ENCODE measurements at places on chromosomes 5 and 9. TPM values are rescaled to one million over a fixed set of nuclear protein-coding genes. Genes with fewer than 3 reads are reported as not detected.

The ZDHHC11B gene
- total RNA-seq, result 13.4 TPM

The SLC25A2 gene
- not detected for total RNA-seq

- no peak for DNase-seq
These were observed 213.5 kb upstream of the MVB12B start for GRCh38 chr9:126113176-126113575.

The HDHD3 gene
- total RNA-seq, result 8.9 TPM

DNA sequence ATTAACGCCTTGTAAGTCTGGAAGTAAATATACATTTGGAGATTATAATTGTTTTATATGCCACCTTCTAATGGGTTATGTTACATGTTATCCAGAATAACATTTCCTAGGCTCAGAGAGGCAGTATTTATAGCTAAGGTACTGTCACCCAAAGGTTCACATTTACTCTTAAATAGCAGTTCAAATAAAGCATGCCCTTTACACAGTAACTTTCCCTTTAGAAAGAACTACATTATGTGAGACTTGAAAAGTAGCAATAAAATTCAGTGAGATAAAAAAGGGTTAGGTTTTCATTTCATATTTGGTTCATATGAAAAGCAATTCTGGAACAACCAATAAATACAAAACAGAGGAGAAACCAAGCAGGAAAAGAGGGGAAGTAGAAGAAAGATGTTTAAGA lies 35.1 kb downstream of the SKIC3 start:
- no peak for DNase-seq

The PAEP gene
- not detected for total RNA-seq

DNA sequence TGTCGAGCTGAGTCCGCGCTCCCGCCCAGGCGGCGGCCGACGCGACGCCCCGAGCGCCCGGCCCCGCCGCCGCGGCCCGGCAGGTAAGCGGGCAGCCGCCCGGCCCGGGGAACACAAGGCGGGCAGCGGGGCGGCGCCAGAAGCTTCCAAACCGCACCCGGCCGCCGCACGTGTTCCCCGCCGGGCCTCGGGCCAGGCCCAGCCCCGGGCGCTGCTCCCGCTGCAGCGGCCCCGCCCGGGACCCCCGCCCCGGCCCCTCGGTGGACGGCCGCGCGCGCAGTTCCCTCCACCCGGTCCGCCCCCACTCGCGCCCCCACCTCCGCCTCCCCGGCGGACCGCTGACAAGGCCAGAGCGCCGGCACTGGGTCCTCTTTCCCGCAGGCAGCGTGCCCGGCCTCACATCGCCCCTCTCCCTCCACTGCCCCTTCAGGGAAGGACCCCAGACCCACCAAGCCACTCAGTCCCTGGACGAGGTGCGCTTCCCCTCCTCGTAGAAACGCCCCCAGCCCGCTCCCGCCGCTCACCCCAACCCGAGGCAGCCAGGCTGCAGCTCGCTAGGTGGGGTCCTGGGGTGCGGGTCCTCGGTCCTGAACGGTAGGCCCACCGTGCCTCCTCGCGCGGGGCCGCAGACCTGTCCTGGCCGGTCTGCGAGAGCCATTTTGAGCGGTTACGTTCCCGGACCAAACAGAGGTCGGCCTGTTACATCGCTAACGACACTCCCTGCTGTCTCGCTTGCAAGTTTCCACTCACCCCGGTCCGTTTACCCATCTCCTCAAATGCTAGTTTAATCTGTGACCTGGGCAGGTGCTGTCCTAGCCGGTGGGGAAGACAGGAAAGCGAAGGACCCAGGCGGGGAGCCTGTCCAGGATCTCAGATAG lies 475 bp downstream of the WDR5 start:
- DNase-seq, result no peak

The SH2D3C gene
- total RNA-seq, result 18.2 TPM

The ITK gene
- 0.36 TPM for total RNA-seq

GRCh38 chr5:103487218-103487617 lies 75.4 kb downstream of the NUDT12 start:
- no peak for DNase-seq

GRCh38 chr9:76539180-76539579 lies 80.2 kb downstream of the GCNT1 start:
- DNase-seq, result no peak

DNA sequence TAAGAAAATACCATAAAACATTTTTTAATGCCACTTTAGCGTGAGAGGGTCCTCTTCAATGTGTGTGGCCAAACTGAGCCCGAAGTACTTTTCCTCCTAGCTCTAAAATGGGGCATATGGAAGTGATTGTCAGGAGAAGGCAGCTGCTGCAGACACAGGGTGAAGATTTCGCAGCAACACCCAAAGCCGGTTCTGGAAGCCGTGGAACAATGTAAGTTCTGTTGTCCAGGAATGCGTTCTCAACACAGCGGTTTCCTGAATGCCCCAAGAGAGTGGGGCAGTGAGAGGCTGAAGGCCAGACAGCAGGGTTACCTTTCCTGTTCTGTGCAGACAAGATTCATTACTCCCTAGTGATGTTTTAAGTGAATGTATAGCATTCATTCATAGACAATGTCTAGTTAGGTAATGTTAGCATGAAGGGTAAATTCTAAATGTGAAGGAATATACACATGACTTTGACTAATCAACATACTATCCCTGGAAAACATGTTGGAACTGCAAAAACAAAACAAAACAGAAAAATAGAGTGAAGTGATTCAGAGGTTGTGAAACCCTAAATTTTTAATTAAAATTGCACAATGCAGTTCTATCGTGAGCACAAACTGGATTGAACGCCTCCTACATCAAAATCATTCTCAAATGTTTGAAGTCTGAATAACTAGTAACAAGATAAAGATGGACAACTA lies 197.0 kb upstream of the SEMA6A start:
- DNase-seq, result peak; percentile 14

DNA sequence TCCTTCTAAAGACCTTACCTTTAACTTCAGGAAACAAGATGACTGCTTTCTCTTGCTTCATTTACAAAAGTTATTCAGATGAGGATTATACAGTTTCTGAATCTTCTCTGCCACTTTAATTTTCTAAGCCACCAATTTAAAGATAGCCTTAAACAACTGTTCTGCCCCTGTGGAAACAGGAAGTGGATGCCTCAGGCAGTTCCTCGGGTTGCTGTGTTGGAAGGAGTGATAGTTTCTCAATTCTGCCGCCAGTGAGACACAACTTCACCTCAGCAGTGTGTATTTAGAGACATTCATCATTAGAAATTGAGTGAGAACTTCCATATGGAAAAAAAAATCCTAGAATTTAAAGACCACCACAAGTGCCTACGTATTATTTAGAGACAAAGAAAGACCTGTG lies 475.1 kb upstream of the WWC1 start:
- no peak for DNase-seq

GRCh38 chr5:38734353-38734752 lies 111.5 kb upstream of the OSMR start:
- no peak for DNase-seq

DNA sequence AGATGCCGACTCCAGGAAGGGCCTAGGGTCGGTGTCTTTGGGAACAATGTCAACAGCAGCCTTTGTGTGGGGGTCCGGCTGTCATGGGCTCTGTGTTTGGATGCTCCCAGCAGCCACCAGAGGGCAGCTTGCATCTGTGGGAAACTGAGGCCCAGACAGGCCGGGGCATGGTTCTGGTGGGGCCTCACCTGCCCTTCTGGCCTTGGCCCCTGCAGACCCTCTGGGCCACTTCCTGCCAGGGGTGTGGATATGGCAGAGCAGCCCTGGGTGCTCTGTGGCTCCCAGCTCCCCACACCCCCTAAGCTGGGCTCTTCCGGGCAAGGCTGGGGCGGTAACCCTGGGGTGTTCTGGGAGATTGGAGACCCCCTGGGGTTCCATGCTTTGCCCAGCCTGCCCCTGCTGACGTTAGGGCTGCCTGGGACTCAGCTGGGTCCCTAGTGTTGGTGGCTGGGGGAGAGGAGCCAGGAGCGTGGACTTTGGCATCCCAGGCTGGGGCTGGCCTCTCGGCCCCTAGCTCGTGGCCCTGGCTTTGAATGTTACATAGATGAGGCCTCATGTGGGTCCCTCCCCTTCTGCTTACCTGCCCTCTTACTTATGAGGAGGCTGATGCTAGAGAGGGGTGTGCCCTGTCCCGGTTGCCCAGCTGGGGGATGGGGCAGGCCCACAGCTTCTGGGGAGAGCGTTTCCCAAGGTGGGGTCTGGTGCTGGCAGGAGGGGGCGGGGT lies 38.3 kb downstream of the RXRA start:
- DNase-seq, result no peak

The IFNK gene
- total RNA-seq, result not detected

The KIF20A gene
- total RNA-seq, result 0.77 TPM

- DNase-seq, result no peak
These were observed 5.0 kb downstream of the TNIP1 start for GRCh38 chr5:151075698-151076331.

- DNase-seq, result no peak
These were observed 124.9 kb upstream of the RPS23 start for GRCh38 chr5:82403026-82403425.

DNA sequence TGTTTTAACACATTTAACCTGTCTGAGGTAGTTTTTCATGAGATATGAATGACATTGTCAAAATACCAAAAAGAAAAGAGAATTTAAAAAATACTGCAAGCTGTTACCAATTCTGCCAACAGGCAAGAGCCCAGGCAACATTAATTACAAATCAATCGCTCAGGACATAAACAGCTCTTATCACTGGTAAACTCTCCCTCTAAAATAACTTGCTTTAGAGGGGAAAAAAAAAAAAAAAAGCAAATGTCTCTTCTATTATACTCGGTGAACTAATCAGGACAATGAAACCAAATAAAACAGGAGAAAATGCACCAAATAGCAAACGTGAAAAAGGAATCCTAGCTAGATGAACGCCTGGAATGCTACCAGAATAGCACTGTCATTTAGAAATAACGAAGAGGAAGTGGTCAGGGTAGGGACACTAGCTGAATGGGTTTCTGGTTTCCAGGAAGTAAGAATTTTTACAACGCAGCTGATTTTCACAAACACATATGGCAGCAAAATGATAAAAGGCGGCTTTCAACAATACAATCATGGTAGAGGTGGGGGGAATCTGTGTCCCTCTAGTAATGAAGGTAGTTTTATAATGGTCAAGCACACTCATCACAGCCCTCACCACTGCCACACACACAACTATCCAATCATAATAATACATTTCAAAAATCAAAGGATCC lies 94.9 kb downstream of the DENND1A start:
- DNase-seq, result no peak

The CNTFR gene
- total RNA-seq, result 4.6 TPM

The FBXL7 gene
- total RNA-seq, result 27.7 TPM

GRCh38 chr5:100430268-100431195 lies 104.6 kb upstream of the FAM174A start:
- DNase-seq, result peak; percentile 16

DNA sequence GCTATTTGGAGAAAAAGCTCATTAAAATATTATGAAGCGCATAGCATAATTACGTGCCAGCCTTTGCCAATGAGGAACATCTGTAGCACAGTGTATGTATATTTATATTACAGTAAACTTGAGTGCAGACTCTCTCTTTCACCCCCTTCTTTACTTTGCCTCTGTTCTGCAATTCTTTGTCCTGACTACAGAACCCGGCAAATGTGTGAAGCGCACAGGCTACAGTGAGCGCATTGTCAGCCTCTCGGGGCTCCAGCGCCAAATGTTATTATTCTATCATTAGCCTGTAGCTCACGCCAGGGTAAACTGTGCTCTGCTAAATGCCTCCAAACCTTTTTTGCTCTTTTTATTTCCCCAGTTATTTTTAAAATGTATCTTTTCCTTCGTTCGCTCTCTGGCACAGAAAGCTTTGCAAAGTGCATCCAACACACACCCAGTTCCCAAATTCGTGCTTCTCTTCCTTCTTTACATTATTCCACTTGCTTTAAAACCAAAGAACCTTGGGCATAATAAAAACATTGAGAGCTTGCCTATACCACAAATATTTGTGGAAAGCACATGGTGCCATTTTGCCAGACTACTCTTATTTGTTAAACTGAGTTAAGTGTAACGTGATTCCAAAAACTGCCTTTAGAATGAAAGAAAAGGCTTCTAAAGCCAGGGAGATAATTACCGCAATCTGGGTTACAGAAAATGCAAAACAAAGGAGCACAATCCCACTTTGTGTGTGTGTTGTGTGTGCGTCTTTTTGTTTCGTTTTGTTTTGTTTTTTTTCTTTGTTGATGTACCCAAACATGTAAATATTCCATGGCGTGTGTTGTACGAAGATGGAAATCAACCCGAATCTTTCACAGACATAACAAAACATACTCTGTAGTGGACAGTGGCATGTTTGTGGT lies 164.1 kb upstream of the MPDZ start:
- peak; percentile 15 for DNase-seq

GRCh38 chr5:140802781-140803271 lies 2.0 kb downstream of the PCDHA3 start:
- DNase-seq, result no peak

DNA sequence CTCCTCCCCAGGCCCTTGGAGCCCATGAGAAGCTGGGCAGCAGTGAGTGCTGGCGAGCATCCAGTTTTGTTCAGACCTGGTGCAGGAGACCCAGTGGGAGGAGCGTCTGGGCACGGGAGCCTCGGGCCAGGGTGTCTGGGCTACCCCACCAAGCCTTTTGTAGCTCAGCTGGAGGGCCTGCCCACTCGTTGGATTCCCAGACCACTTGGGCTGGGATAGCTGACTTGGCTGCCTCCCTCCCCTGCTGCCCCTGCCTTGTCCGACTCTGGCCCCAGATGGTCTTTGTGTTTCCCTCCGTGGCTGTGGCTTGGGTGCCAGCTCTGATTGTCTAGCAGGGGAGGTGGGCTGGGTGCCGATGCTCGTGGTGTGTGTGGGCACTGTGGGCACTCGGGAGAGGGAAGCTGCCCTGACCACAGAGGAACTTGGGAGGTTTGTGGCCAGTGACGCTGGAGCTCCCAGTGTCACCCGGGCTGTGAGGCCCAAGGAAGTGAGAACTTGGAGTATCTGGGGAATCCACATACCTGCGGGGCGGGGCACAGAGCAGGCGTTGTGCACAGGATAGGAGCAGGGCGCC lies 47.3 kb downstream of the WNK2 start:
- DNase-seq, result peak; percentile 50

The PDE6A gene
- total RNA-seq, result 0.22 TPM

The PDZD2 gene
- 120 TPM for total RNA-seq

The CLIC3 gene
- total RNA-seq, result 1.6 TPM

DNA sequence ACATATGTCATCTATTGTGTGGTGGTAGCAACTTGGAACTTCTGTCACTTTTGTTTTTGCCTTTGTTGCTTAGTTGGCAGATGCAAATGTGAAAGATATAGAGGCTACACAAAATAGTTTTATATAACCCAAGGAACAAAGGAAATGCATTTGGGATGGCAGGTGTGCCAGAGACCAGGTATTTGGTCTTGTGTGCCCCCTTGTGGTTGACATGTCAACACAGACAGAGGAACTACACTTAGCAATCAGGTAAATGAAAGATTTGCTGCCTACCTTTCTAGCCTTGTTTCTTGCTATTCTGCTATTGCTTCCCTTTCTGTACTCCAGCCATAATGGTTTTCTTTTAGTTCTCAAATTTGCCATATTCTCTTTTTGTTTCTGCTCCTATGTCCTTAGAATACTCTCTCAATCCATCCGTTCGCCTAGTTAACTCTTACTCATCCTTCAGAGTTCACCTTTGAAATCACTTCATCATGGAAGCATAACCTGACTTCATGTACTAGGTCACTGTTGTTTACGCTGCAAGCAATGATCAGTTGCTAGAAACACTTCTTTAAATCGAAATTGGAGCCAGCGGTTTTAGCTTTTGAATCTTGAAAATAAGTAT lies 119.5 kb downstream of the TRPM3 start:
- no peak for DNase-seq

GRCh38 chr5:109354761-109355160 lies 55.0 kb downstream of the PJA2 start:
- DNase-seq, result no peak

The COL27A1 gene
- total RNA-seq, result 6.4 TPM

- DNase-seq, result no peak
These were observed 22.6 kb upstream of the TGFBI start for GRCh38 chr5:136006164-136006563.

All from left ventricle myocardium inferior (tissue), 1 donor.